Skin of body (tissue), 3 donors: ENCODE measurements at places on chromosomes 6 and 20. TPM values are rescaled to one million over a fixed set of nuclear protein-coding genes. Genes with fewer than 3 reads are reported as not detected.

Gene BMP2
- 13.8 TPM for total RNA-seq

Gene MAFB
- total RNA-seq: 20.6 TPM

Gene EEF1A2
- total RNA-seq: 38.5 TPM

Gene SRXN1
- 6.2 TPM for total RNA-seq

Gene CNR1
- 1.8 TPM for total RNA-seq

Gene GJA10
- not detected for total RNA-seq

Gene TLDC2
- total RNA-seq: 0.59 TPM

Gene PPP1R16B
- total RNA-seq: 1.9 TPM

Gene EFCAB8
- not detected for total RNA-seq

Gene KIAA0408
- 25.9 TPM for total RNA-seq

Gene NRN1
- 19.7 TPM for total RNA-seq

DNA sequence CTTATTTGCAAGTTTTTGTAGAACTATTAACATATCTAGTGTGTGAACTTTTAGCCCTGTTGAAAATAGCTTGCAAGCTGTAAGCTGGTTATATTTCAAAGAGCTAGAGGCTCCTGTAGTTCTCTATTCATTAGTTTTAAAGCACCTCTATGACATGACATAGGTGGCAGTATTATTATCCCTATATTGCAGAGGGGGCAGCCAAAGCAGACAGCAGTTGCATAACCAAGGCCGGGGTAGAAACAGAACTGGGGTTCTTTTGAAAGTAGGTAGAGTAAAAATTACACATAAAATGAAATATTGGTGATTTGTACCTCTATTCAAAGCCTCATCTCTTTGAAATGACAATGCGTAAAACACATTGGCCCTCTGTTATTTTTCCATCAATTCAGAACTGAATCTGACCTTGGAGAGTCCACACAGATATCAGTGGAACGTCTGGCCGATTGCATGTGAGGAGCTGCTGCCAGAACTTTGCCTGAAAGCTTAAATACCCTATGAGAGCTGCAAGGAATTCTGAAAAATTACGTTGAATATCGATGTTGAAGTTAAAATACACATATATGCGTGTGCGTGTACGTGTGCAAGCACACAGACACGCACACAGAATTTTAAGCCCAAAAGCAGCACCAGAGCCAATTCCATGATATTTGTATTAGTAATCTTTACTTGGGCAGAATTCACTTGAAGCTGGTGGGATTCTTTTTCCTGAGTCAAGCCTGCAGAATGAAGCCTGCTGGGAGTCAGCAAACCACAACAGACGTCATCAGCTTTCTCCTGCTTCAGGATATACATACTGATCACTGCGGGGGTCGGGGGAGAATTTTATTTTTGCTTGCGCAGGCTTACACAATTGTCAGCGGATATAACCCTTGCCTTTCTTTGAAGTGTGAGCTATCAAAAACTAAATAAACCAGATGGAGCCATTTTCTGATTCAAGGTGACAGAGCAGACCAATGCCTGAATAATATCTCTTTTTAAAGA, 163.2 kb downstream of the PDE7B start:
- DNase-seq: peak; percentile 40

GRCh38 chr6:116003668-116004067, 57.0 kb downstream of the FRK start:
- DNase-seq: no peak

- DNase-seq: peak; percentile 53
Measured at GRCh38 chr6:29016559-29017427, 11.7 kb upstream of the ZNF311 start.

- no peak for DNase-seq
Measured at GRCh38 chr6:150686566-150686965, 86.9 kb downstream of the PLEKHG1 start.

DNA sequence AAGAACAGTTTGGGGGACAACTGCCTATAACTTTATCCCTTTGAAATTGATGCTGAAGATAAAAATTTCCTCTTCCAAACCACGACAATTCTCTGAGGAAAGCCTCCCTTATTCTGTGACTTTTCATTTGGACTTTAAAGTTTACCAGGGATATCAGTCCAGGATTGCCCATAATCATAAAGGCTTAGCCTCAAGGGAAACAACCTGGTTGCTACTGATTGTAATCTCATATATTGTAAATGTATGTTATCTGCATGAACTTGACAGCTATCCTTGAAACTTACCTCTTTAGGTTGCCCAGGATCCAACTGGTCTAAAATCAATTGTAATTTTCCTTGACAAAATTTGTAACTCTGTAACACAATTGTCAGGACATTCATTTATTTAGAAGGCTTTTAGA, 23.8 kb downstream of the TBC1D32 start:
- no peak for DNase-seq

DNA sequence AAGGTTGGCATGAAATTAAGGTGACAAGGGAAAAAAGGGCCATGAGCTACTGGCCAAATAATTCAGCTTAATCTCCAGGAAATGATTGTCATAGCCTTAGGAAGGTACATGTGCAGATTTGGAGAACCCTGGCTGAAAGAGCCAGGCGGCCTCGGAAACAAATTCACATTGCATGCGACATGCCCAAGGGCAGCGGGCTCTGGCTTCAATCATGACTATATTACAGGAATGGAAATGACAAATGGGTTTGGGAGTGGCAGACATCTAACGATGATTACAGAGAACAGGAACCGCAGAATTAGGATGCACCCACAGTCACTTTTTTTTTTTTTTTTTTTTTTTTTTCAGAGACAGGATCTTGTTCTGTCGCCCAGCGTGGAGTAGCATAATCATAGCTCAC, 112.4 kb upstream of the SALL4 start:
- no peak for DNase-seq

DNA sequence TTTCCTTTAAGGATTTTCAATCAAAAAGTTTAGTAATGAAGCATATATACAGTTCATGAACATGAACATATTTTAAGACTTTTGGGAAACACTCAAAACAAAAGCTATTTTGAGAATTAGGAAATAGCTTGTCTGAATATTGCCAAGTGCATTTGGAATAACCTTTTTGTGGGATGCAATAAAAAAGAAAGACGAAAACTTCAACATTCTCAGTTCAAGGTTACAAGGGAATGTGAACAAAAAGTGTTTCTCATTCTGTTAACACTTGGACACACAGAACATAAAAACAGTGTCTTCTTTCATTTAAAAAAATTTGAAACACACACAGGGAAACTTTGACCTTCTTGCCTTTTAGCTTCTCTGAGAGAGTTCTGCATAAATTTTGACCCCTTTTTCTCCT, 72.7 kb upstream of the TCF21 start:
- DNase-seq: peak; percentile 42

GRCh38 chr6:36765594-36766398, 68.2 kb downstream of the RAB44 start:
- DNase-seq: peak; percentile 59

DNA sequence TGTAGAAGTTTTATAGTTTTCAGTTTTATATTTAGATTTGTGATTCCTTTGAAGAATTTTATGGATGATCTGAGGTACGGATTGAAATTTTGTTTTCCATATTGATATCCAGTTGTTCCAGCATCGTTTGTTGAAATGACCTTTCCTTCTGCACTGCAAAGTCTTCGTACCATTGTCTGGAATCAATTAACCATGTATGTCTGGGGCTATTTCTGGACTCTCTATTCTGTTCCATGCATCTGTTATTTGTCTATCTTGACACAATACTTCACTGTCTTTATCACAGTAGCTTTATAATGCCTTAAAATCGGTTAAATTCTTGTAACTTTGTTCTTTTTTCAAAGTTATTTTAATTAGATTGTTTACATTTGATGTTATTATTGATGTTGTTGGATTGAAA, 154.9 kb downstream of the FARS2 start:
- no peak for DNase-seq

DNA sequence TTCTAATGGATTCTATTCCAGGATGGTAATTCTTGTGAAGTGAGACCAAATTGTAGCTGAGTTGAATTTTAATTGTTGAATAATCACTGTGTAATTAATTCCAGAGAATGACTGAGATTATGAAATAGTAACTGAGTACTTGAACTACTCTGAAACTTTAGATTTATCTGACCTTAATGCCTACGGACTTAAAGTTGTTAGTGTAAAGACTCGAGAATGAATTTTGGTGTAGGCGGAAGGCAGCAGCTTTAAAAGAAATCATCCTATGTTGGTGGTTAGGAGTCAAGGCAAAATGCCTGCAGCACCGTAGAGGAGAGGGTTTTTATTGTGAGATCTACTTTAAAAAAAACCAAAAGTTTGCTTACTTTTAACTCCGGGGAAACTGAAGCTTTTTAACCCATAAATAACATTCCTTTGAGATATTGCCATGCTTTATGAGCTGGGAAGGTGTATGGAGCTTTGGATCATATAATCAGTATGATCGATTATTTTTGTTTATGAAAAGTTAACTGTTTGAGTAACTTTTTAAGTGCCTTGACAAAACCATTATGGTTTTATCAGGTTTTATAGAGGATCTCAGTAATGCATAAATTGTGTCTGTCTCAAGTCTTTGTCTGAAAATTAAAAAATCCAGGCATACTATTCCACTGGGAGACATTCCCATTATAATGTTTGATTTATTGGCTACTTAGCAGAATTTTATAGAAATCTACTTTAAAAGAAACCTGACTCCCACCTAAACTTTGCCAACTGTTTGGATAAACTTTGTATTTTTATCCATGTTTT, 46.1 kb downstream of the MYO6 start:
- DNase-seq: no peak

DNA sequence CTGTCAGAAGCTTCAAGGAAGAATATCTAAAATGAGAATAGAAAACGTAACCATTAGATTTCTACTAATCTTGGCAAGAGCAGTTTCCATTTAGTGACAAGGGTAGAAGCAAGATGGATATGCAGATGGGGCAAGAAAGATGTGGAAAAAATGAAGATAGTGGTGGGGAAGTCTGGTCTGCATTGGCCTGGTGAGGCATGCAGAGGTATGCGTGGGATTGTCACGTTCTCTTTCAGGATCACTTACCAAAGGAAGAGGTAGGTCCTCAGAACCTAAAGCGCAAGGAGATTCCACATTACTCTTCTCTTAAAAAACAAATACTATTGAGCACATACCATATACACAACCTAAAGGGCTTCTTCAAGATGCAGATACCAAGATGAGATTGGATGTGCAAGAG, 238.7 kb downstream of the UST start:
- no peak for DNase-seq

GRCh38 chr6:16576451-16577368, 184.6 kb downstream of the ATXN1 start:
- DNase-seq: no peak

GRCh38 chr6:7171119-7171518, 63.4 kb downstream of the RREB1 start:
- DNase-seq: no peak

GRCh38 chr6:85751374-85752055, 108.8 kb upstream of the SYNCRIP start:
- DNase-seq: no peak

GRCh38 chr6:165830761-165831160, 167.7 kb upstream of the PDE10A start:
- DNase-seq: no peak

GRCh38 chr20:38844963-38845362, 39.5 kb downstream of the PPP1R16B start:
- DNase-seq: no peak

- no peak for DNase-seq
Measured at GRCh38 chr6:111294374-111294967, 188.5 kb downstream of the REV3L start.

DNA sequence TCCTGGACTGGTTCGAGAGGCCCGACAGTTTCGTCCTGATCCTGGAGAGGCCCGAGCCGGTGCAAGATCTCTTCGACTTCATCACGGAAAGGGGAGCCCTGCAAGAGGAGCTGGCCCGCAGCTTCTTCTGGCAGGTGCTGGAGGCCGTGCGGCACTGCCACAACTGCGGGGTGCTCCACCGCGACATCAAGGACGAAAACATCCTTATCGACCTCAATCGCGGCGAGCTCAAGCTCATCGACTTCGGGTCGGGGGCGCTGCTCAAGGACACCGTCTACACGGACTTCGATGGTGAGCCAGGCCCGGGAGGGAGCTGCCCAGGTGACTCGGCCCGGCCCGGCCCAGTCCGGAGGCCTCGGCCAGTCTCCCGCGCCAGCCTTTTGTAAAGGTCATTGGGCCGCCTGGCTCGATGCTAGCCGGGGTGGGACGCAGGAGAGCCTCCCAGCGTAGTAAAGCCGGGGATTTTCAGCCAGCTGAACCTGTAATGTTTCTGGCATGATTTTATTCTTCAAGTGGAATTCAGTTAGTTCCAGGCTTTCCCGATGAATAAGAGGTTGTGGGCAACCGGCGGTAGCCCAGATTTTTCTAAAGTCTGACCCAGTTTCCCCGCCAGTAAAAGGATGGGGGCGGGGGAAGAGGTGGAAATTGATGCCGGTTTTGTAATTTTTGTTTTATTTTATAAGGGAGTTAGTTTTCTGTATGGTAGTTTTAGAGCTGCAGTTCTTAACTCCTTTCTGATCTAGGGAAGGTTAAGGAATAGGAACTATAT, 1.4 kb downstream of the PIM1 start:
- DNase-seq: no peak

- no peak for DNase-seq
Measured at GRCh38 chr6:126280287-126280686, 59.6 kb upstream of the CENPW start.
